ENCODE measurements at places on chromosomes 1 and 21. TPM values are rescaled to one million over a fixed set of nuclear protein-coding genes. Genes with fewer than 3 reads are reported as not detected.

DNA sequence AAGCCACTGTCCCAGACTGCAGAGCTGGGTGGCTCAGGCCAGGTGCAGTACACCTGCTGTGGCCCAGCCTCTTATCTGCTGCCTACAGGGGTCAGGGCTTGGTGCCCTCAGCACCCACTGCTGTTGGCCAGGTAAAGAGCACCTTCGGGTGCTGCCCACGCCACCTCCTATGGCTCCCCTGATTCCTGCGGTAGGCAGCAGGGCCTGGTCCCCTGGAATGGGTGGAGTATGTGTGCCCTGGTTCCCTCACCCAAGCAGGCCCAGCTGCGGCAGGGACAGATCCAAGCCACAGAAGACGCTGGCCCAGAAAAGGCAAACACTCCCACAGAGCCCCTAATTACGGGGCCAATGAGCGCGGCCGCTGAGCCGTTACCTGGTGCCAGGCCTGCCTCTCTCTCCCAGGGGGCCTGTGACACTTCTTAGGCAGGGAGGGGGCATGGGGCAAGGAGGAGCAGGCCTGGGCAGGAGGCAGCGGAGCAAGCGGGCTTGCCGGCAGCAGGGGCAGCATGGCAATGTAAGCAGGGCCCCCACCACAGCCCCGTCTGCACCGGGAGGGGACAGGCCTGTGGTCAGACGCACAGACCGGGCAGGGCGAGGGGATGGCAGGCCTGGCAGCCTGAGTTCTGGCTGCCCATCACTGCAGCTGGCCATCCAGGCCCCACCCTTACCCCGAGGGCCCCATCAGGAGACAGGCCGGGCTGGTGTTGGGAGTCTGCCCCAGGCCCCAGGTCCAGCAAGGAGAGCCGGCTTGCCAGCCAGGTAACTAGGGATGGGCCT is 19.0 kb downstream of the ESPN start:
- DNase-seq, result no peak

DNA sequence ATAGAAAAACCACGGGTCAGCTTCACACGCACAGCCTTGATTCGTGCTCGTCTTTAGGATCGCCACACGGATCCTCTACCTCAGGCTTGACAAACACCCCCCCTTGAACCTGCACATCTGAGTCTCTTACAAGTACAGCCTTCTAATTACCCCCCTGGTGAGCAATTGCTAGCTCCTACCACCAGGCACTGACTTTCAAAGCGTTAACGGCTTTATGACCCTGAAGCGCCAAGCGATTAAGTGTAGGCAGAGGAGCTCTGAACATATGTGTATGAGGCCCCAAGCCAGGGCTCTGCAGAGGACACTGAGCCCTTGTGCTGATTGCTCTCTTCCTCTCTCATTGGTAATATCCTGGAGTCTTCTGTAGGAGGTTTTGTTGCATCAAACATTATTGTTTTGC is 55.7 kb upstream of the EPHA8 start:
- DNase-seq, result no peak

GRCh38 chr1:223222377-223222776 is 79.3 kb upstream of the TLR5 start:
- DNase-seq, result peak; percentile 22

DNA sequence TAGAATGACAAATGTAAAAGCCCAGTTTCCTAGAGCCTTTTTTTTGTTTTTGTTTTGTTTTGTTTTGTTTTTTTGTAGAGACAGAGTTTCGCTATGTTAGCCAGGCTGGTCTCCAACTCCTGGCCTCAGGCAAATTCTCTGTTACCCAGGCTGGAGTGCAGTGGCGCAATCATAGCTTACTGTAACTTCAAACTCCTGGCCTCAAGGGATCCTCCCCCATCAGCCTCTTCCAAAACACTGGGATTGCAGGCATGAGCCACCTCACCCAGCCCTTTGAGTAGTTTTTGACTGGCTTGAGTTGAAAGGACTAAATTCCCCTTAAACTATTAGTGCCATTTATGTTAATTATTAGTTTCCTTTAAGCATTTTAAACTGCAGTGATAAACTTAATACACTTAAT is 28.8 kb upstream of the ZBTB18 start:
- DNase-seq, result no peak

DNA sequence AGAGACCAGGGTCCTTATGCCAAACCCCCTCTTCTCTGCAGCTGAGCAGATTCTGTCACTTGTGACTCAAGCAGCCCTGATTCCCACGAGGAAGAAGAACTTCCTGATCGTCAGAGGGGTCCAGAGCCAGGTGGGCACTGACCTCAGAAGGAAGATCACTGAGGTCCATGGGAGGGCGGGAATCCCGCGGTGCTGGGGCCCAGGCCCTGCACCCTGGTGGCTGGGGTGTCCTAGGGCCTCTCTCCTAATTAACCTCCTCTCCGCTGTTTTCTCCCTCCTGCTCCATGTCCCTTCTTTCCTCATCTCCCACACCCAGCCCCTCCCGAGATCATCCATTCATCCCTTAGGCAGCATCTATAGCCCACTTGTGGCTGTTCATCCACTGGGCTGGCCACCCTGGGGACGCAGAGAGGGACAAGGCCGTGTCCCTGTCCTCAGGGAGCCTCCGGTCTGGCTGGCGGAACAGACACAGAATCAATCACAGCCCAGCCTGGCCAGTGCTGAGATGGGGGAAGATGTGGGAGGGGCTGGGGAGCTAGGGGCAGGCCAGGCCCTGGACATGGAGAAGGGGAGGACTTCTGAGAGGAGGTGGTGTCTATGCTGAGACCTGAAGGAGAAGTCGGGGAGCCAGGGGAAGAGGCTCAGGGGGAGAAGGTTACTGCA is 638.3 kb downstream of the MATN1 start:
- DNase-seq, result no peak

DNA sequence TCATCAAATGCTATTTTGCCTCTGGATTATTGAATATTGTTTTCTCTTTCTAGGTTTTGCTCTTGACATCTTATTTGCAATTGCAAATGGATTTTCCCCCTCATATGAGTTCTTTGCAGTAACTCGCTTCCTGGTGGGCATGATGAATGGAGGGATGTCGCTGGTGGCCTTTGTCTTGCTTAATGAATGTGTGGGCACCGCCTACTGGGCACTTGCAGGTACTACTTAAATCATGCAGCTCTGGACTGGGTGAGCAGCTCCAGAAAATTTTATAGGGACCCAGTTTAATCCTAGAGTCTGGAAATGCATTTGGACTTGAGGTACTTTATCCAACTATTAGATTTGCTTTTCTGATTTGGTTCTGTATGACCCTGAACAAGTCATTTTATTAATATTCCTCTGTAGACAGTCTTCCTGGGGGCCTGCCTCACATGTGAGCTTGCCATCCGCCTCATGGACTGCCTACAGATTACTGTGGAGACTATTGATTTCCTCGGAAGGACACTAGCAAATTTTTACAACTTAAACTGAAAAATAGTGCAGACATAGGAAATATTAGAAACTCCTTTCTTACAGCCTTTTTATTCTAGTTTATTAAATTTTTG is 44.5 kb downstream of the SLC22A15 start:
- no peak for DNase-seq

DNA sequence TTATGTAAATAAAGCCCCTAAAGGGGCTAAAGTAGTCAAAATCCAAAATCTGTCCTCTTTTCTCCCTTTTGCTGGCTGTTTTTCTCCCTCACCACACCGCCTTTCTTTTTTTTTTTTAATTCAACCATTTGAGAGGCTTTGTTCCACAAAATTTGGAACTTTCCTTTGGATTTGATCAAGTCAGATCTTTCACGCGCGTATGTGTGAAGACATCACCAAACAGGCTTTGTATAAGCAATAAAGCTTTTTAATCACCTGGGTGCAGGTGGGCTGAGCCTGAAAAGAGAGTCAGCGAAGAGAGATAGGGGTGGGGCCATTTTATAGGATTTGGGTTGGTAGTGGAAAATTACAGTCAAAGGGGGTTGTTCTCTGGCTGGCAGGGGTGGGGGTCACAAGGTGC is 5.3 kb upstream of the HPDL start:
- no peak for DNase-seq

- no peak for DNase-seq
Measured at GRCh38 chr1:159743651-159744410, 29.4 kb upstream of the CRP start.

DNA sequence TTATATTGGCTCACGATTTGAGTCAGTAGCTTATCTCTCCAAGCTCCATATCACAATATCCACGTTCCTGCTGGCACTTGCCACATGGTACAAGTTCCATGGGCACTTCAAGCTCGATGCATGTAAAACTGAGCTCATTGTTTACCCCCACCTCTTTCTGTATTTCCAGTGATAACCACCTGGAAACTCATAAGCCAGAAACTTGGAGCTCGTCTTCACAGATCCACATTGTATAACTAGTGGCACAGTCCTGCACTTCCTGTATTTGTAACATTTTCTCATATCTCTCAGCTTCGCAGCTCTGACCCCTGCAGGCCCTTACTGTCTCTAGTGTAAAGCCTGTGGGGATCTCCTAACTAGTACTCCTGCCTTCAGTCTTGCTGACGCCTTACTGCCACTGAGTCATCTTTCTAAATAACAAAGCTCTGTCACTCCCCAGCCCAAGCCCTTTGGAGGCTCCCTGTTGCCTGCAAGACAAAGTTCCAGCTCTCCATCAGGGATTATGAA is 6.5 kb upstream of the C2CD4D start:
- peak; percentile 33 for DNase-seq

Gene GPR153
- total RNA-seq, result 7.0 TPM

Gene KRTAP12-1
- total RNA-seq, result not detected

Gene PPM1J
- total RNA-seq, result 10.7 TPM

Gene C1orf87
- not detected for total RNA-seq

Data from cardiac septum (tissue), 1 donor.